ENCODE measurements at places on chromosomes 13 and 19.

DNA sequence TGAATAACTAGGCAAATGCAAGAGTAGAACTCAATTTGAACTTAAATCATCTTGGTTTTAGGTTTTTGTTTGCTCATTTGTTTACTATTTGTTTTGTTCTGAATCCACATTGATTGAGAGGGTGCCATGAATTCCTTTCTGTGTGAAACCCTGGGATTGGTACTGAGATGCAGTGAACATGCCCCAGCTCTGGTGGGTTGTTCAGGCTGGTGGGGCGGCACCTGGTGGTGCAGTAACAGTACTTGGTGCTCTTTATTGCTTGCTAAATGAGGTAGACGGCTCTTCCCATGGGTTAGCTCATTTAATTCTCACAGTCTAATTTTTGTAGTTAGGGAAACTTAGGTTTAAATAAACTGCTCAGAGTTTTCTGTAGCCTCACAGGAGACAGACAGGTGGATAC lies 48.4 kb downstream of the WASF3 start:
- DNase-seq: peak; percentile 24

DNA sequence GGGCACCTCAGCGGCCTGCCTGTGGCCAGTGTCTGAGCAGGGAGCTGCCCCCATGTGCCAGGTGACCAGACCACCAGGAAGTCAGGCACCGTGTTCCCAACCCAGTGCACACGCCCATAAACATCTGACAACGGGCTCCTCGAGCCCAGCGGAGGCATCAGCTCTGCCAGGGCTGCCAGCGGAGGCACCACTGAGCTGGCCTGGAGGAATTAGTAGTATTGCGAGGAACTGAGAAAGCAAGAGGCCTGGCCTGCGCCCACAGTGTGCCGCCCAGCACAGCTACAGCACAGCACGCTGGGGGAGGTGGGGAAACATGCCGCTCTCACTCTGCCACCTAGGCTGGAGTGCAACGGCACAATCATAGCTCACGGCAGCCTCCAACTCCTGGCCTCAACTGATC lies 44.6 kb downstream of the ANKRD27 start:
- no peak for DNase-seq

DNA sequence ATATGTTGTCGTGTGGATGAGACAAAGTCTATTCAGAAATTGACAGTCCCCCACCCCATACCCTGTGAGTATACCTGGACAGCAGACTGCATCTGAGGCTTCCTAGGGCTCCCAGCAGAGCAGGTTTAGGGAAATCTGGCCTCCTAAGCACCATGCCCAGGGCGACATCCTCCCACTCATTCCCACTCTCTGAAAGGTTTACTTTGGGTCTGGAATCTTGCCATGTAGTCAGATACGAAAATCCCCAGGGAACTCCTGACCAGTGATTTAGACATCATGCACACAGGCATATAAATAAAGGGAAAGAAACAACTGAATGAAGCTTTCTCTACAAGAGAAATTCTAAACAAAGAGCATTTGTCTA lies 717 bp upstream of the NALCN start:
- no peak for DNase-seq

GRCh38 chr19:4370418-4371041 lies 27.2 kb downstream of the MPND start:
- DNase-seq: no peak

- DNase-seq: no peak
Observed at GRCh38 chr19:31271306-31271911, 77.8 kb downstream of the TSHZ3 start.

DNA sequence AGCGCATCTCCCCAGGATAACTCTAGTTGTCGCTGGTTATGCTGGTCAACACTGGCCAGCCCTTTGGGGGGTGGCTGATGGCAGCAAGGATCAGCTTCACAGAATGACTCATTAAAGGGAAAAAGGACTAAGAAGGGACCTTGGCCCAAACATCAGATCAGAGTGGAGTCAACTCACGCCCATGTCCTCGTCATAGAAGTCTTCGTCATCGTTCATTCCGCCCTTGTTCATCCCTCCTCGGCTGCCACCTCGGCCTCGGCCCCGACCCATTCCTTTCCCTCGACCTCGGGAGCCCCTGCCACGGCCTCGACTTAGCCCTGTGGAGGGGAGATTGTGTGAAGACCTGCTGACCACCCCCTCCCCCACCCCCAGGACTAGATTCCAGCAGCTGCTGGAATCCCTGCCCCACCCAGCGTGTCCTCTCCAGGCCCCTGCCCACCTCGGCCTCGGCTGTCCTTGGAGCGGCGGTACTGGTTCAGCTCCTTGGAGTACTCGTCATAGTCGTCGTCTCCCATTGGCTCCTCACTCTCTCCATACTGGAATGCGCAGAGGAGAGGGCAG lies 28.6 kb downstream of the ZC3H4 start:
- DNase-seq: no peak

GRCh38 chr19:52391135-52391534 lies 6.5 kb upstream of the ZNF528 start:
- DNase-seq: no peak

Data from LoVo (cell line).